ENCODE measurements at places on chromosomes 2 and 18.
A peak's percentile ranks its signal among the peaks of the same experiment; 100 is the strongest.

GRCh38 chr2:9141091-9141667 is 65.4 kb upstream of the ASAP2 start:
- DNase-seq = no peak

DNA sequence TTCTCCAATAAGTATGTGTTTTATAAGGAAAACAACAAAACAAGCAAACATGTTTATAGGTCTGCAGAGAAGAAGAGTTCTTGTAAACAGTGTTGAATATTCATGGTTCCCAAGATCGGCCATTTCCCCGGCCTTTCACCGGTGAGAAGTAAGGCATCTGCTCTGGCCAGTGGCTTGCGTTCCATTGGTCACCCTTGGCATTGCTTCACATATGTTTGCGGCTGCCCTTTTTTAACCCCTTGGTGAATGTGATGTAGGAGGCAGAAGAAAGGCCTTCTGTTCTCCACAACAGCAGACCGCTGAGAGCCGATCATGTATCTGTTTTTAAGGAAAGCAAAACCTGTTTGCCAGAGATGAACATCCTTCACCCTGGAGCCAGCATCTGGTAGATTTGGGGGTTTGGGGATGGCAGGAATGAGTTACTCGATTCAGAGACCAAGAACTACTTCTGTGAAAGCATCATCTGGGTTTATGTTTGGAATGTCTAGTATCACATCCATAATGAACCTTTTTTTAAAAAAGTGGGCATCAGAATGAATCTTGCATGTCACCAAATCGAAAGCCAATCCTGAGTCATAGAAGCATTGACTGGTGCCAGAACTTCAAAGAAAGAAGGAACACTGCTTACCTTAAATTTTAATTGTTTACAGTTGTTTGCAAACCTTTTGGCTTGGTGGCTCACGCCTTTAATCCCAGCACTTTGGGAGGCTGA is 112.3 kb downstream of the AGAP1 start:
- no peak for DNase-seq

DNA sequence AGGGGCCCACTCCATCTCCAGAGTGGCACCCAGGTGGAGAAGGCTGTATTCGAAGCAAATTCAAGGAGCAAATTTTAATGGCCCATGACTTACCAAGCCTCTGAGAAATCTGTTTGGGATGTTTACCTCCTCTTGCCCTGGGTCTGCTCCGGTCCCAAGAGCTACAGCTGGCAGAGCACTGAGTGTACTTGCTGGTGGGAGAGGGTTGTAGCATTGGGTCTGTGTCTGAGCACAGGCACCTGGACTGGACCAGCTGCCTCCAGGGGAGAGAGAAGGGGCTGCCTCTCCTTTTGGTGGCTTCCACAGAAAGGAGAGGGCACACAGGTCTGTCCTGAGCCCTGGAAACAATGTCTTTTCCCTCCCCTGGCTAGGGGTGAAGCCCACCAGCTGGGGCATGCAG is 9.8 kb downstream of the EN1 start:
- no peak for DNase-seq

DNA sequence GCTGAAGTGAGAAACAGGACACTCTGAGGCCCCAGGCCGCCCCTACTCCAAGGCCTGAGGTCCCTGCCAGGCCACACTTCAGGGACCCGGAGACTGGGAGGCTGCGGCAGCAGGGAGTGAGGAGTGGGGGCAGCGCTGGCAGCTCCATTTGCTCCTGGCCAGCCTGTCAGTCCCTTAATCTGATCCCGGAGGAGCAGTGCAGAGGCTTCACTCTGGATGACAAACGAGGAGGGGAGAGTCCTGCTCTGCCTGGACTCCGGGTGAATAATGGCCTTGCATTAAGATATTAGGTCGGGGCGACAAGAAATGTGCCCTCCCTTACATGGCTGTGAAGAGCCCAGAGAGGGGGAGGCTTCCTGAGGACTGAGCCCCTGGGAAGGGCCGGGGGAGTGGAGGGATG is 14.3 kb upstream of the PRSS56 start:
- DNase-seq = peak; percentile 67

- DNase-seq = no peak
Observed at GRCh38 chr2:32902174-32902573, 44.6 kb upstream of the LTBP1 start.

GRCh38 chr18:13159579-13159978 is 59.0 kb upstream of the LDLRAD4 start:
- peak; percentile 21 for DNase-seq
